IMR-90 (cell line): ENCODE measurements at places on chromosomes 4 and X. TPM values are rescaled to one million over a fixed set of nuclear protein-coding genes. Genes with fewer than 3 reads are reported as not detected.
A peak's percentile ranks its signal among the peaks of the same experiment; 100 is the strongest.

- peak; percentile 7 for DNase-seq
Observed at GRCh38 chr4:113375964-113376666, 326.7 kb downstream of the ANK2 start.

- no peak for DNase-seq
Observed at GRCh38 chr4:86561256-86561655, 32.9 kb upstream of the PTPN13 start.

GRCh38 chr4:144831971-144832370 is 186.0 kb downstream of the HHIP start:
- DNase-seq = no peak

DNA sequence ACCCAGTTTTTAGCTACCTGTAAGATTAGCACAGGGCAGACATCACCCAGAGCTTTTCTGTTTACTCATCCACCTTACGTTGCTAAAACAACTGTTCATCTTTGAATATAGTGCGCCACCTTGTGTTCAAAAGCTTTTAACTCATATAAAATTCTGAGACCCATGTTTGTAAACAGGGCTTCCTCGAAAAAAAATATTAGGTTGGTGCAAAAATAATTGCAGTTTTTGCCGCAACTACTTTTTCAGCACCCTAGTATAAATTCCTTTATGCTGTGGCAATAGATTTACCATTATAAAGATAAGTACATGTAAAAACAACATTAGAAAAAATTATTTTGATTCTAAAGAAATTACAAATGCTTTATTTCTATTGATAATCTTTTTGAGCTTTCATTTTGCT is 147.9 kb downstream of the LRBA start:
- peak; percentile 81 for DNase-seq

DNA sequence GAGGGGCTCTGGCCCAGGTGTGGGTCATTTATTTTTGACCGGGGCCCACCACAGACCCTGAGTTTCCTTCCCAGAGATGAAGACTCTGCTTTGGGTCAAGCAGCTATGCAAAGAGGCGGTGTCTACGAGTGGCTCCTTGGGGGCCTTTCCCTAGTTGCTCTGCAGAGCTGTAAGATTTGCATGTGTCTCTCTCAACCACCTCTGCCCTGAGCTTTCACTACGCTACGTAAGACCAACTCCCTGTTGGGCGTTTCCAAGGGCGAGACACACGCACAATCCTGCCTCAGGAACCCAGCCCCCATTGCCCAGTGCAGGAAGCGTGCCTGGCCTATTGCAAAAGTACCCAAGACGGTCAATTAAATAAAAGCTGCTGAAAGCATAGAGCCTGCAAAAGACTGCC is 10.0 kb upstream of the ANOS1 start:
- no peak for DNase-seq

DNA sequence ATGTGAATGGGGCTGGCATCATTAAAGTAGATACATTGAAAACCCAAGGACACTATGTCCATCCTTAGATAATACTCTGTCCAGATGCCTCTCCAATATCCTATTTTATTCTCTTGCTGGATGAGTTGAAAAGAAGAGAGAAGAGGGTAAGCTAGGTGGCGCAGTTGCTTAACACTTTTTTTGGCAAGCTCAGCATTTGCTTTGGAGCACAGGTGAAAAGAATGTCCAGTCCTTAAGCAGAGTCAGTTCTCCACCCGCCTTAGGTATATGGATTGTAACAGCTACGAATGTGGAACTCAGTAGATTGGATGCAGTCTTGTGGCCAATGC is 208.4 kb downstream of the NWD2 start:
- DNase-seq = peak; percentile 48

DNA sequence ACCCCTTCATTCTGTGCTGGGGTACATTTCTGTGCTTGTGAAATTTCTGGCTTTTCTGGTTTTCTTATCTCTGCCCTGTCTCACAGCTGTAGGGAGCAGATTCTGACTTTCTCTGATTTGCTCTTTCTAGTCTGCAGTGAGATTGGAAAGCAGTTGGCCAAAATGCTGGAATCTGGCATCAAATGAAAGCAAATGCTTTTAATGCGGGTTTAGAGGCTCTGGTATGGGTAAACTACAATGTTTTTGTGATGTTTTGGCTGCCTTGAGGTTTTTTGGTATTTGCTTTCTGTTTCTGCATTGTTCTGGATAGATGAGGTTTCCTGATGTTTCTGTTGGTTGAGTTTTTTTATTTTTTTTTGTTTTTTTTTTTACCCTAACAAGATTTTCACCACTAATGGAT is 23.8 kb downstream of the SMIM20 start:
- peak; percentile 49 for DNase-seq

DNA sequence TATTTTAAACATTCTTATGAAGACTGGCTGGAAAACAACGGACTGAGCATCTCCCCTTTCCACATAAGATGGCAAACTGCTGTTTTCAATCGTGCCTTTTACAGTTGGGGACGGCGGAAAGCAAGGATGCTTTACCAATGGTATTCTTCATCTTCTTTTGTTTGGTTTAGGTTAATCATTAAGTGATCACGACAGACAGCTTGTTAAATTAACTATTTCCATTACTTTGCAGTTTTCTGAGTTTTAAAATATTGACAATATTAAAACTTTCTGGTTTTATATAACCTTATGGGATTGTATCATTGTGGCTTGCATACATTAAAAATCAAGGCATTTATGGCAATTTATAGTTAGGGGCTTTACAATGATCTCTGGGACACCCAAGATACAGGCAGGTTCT is 3.8 kb downstream of the MBTPS2 start:
- DNase-seq = peak; percentile 1

GRCh38 chr4:8726344-8726851 is 133.8 kb downstream of the CPZ start:
- DNase-seq = no peak

GRCh38 chrX:123906557-123907316 is 46.9 kb downstream of the XIAP start:
- DNase-seq = no peak

DNA sequence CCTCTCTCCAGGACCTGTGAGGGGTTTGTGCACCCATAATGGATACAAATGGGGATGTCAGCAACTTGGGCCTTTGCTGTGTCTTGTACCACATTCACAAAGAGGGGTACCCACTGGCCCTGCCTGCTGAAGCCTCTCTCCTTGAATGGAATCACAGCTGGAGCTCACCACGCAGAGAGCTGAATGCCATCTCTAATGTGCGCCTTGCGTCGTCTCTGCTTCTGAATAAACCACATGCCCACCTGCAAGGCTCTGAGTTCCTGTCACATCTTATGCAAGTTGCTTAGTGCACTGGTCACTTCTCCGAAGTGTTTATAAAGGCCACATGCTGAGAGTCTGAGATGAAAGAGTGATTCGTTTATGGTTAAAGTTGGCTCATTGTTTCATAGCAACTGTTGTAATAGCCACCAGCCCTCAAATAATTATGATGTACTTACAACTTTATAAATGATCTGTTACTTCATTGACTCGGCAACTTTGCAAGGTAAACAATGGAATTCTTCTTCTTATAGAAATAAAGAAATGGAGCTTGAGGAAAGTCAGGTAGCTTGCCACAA is 6.2 kb upstream of the PUDP start:
- no peak for DNase-seq

- no peak for DNase-seq
Observed at GRCh38 chrX:13203271-13203670, 116.6 kb downstream of the ATXN3L start.

- DNase-seq = no peak
Observed at GRCh38 chr4:119209586-119209985, 2.9 kb upstream of the USP53 start.

- DNase-seq = no peak
Observed at GRCh38 chr4:152062936-152063620, 302.3 kb upstream of the GATB start.

DNA sequence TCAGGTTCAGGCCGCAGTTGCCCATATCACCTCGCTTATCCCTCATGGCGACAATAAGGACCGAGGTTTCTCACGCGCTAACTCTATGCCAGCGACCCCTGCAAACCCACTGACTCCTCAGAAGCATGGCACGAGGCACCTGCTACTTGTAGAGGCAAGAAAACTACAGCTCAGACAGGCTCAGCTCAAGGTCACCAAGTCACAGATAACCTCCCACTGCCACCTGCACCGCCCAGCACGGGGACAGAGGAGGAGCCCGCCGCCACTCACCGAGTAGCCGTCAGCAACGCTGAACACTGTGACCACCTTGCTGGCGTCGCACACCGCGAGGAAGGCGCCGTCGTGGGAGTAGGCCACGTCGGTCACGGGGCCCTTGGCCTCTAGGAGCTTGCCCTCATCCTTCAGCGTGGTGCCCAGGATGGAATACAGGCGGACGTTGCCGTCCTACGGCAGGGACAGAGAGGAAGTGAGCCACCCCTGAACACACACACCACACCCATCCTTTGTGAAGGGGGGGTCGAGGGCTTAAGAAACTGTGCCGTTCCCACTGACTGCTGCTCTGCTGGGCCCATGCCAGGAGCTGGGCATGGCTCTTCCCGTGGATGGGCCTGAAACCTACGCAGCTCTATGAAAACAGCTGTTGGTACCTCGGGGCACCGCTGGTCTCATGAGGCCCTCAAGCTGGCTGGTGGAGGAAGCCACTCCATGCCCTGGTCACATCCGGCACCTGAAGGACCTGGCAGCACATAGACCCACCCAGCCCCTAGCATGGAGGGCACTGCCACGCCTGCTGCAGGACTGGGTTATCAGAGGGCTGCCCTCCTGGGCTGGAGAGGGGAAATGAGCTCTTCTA is 38.9 kb downstream of the WDR1 start:
- no peak for DNase-seq

GRCh38 chr4:138445098-138445497 is 202.9 kb upstream of the SLC7A11 start:
- peak; percentile 12 for DNase-seq

GRCh38 chr4:134390319-134390718 is 188.7 kb upstream of the PABPC4L start:
- DNase-seq = no peak

- DNase-seq = no peak
Observed at GRCh38 chr4:115537387-115537786, 424.0 kb upstream of the NDST4 start.

- DNase-seq = peak; percentile 19
Observed at GRCh38 chr4:175309041-175309440, 390.9 kb downstream of the ADAM29 start.

GRCh38 chrX:22365460-22365859 is 92.7 kb downstream of the CBLL2 start:
- DNase-seq = peak; percentile 91

DNA sequence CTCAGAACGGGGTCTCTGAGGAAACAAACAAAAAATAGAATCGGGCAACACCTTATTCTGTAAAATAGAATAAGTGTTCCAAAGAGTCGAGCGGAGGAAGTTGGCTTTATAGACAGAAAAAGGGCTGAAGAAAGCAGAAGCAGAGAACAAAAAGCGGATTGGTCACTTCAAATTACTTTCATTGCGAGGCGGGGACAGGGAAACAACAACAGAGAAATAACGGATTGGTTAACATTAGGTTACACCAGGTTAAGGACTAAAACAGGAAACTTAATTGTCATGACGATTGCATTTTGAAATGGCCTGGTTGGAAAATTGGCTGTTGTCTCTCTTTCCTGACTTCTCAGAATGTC is 433 bp upstream of the COQ2 start:
- peak; percentile 29 for DNase-seq

GRCh38 chrX:138877746-138878145 is 166.2 kb upstream of the FGF13 start:
- no peak for DNase-seq

DNA sequence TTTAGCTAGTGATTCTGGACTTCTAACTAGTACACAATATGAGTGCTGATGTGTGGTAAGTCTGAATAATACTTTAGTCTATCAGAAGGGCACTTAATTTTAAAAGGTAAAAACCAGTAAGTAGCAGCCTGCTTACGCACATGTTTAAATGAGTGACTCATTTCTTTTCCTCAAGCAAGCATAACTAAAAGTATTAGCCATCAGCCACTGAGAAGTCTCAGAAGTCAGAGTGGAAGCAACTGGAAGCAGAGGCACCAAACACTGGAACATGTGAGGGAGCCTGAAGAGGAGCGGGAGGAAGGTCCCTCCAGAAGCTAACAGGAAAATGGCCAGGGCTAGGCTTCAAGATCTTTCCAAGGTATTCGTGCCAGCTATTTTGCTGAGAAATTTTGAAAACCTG is 257.7 kb downstream of the RAPGEF2 start:
- peak; percentile 96 for DNase-seq

DNA sequence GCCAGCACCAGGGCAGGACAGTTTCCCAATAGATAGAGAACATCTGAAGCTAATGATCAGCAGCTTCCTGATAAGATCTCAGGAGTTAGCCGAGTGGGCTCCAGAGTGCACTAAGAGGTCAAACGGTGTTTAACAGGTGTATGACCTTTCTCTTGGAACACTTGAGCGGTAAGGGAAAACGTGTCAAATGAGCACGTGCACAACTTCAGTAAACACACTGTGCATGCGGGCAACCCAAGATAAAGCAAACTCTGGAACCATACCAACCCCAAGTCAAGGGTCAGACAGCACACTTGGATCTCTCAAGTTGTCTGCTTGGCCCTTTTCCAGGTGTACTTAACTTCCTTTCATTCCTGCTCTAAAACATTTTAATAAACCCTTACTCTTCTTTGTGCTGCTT is 1941.5 kb upstream of the PCDH10 start:
- DNase-seq = no peak

- peak; percentile 77 for DNase-seq
Observed at GRCh38 chr4:163121689-163122088, 45.0 kb downstream of the NAF1 start.

DNA sequence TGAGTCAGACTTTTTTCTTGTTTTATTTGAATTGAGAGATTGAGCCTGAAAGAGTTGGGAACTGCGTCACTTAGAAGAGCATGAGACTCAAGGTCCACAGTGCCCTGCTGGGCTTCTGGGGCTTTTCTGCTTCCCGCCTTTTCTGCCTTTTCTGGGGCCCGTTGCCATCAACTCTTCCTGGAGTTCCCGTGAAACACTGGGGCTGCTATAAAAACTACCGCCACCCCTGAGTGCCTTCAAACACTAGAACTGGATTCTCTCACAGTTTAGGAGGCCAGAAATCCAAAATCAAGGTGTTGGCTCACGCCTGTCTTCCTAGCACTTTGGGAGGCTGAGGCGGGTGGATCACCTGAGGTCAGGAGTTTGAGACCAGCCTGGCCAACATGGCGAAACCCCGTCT is 49.8 kb downstream of the RWDD4 start:
- no peak for DNase-seq

The NSG1 gene
- polyA plus RNA-seq = 0.90 and 1.6 TPM in 2 replicates

The PPP1R2C gene
- polyA plus RNA-seq = not detected in 2 replicates

The EDNRA gene
- 3.8 TPM in 2 replicates for polyA plus RNA-seq

The HERC6 gene
- polyA plus RNA-seq = 0.39 and 0.53 TPM in 2 replicates

The SSX4B gene
- not detected in 2 replicates for polyA plus RNA-seq

The DMRTC1B gene
- polyA plus RNA-seq = not detected in 2 replicates

The TMEM35A gene
- polyA plus RNA-seq = 13.7 and 14.2 TPM in 2 replicates

The GPR50 gene
- polyA plus RNA-seq = not detected in 2 replicates

The ITGB1BP2 gene
- polyA plus RNA-seq = 3.0 and 3.5 TPM in 2 replicates

The GIMD1 gene
- polyA plus RNA-seq = 0.07 TPM in 1 of 2 replicates, not detected in the other
